Fibroblast of lung (primary cell): ENCODE measurements at places on chromosomes 12 and 14. TPM values are rescaled to one million over a fixed set of nuclear protein-coding genes. Genes with fewer than 3 reads are reported as not detected.

The PRB2 gene
- not detected in 2 replicates for total RNA-seq

The SLCO1B1 gene
- total RNA-seq = not detected in 2 replicates

The SIRT4 gene
- total RNA-seq = 2.3 and 2.5 TPM in 2 replicates

DNA sequence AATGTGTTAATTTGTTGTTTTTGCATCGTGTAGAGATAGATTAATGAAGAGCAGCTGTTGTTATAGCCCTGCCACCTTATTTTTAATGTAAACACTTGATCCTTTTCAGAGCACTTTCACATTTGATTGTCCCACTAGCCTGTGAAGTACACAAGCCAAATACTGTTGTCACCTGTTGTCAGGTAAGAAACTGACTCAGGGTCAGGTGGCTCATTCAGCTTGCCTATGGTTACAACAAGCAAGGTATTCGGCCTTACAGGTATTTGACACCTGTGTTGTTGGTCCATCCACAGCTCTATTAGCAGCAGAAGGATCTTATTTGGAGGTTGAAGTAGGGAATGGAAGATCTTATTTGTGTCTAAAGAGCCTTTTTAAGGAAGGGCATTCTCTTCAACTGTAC is 108.9 kb downstream of the GPR135 start:
- DNase-seq = no peak

DNA sequence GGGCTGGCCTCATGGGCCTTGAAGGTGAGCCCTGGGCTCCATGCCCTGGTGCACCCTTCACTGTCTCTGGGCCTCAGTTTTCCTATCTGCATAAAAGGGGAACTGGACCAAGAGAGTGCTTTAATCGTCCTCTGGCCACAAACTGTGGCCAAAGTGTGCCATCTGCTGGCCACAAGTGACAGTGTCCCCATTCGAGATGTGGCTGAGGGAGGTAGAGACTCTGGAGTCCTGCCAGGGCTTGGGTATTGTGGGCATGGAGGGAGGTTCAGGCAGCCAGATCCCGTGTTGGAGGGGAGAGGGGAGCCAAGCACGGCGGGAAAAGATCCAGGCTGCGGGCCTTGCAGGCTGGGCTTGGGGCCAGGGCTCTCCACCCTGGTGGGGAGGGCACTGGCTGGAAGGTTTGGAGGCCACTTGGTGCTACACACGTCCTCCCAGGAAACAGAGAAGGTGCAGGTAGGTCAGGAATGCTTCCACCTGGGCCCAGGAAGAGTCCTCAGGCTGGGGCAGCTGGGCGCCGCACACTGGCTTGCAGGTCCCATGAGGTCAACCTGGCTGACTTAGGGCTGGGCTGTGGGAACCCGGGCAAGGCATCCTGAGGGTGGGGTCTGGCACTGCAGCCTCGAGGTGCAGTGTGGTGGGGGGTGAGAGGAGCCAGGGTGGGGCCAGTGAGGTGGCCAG is 7.3 kb upstream of the KIF26A start:
- DNase-seq = no peak
